Muscle of arm (tissue), 14 donors: ENCODE measurements at places on chromosomes 4 and X. TPM values are rescaled to one million over a fixed set of nuclear protein-coding genes. Genes with fewer than 3 reads are reported as not detected.

FGFR3 gene
- 62.4 TPM for polyA plus RNA-seq

NPNT gene
- 179 TPM for polyA plus RNA-seq

MFAP3L gene
- polyA plus RNA-seq: 2.0 TPM

FGFBP2 gene
- polyA plus RNA-seq: 0.65 TPM

CACNA1F gene
- polyA plus RNA-seq: not detected

LONRF3 gene
- polyA plus RNA-seq: not detected

FAM47A gene
- polyA plus RNA-seq: not detected

TEX13D gene
- not detected for polyA plus RNA-seq

TMEM255A gene
- 9.6 TPM for polyA plus RNA-seq

PPBP gene
- polyA plus RNA-seq: 1.5 TPM

ETDB gene
- 0.48 TPM for polyA plus RNA-seq

ERAS gene
- not detected for polyA plus RNA-seq

RBM3 gene
- 295 TPM for polyA plus RNA-seq

NAA11 gene
- polyA plus RNA-seq: 0.43 TPM

ASMT gene
- 0.45 TPM for polyA plus RNA-seq
